ENCODE measurements at places on chromosomes 12 and 14.

- no peak for DNase-seq
These were observed 18.0 kb upstream of the ERBB3 start for GRCh38 chr12:56061982-56062381.

DNA sequence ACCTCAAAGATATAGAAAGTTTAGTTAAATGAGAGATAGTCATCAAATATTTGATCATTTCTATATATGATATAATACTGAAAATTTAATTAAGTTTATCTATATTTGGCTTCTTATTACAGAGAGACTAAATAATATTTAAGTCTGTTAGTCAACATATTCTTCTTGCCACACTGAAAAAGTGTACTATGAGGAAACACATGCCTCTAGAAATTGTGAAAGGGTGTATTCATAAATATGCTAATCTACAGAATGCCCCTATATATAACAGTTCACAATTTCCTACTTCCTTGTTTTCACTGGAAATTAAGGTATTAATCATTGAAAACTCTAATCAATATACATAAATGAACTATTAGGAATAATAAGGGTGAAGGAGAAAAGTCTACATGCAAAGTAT, 31.4 kb upstream of the ETV6 start:
- DNase-seq = no peak

DNA sequence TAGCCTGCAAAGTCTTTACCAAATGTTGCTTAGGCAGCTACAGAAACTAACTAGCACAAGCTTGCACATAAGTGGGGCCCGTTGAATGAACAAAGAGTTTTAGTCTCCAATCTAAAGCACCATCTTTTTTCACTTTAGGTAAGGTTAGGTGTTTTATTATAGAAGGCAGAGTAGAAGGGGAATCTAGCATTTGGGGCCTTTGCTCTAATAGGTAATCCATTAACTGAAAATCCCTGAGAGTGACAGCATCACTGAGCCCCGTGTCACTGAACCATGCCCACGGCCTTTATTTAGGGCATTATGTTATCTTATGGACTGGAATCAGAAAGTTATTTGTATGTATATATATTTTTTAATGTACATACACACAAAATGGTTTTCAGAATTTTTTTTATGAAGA, 25.1 kb downstream of the CPNE8 start:
- DNase-seq = no peak

DNA sequence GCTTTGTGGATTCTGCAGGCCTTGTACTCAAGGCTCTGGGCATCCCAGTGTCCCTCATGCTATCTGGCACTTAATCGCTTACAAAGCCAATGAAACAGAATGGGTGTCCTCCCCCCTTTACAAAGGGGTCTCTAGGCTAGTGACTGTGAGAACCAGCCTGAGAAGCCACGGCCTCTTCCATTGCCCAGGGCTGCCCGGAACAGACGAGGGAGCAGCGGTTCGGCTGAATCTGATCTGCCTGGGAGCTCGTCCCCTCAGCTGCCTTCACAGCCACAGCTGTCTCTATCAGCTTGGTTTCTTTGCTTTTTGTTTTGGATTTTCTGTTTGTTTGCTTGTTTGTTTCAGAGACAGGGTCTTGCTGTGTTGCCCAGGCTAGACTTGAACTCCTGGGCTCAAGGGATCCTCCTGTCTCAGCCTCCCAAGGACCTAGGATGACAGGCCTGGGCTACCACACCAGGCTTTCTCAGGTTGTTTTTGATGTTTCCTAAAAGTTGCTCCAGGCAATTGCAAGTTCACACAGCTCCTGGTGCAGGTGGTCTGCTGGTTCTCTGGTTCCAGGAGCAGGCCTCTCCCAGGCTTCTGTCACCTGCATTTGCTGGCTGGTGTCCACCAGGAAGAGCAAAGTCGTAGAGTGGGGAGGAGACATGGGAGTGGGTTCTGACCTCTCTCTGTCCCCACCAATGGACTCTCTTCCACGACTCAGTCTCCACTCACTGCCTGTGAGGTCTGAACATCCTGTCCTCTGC, 10.9 kb upstream of the RIN3 start:
- no peak for DNase-seq

DNA sequence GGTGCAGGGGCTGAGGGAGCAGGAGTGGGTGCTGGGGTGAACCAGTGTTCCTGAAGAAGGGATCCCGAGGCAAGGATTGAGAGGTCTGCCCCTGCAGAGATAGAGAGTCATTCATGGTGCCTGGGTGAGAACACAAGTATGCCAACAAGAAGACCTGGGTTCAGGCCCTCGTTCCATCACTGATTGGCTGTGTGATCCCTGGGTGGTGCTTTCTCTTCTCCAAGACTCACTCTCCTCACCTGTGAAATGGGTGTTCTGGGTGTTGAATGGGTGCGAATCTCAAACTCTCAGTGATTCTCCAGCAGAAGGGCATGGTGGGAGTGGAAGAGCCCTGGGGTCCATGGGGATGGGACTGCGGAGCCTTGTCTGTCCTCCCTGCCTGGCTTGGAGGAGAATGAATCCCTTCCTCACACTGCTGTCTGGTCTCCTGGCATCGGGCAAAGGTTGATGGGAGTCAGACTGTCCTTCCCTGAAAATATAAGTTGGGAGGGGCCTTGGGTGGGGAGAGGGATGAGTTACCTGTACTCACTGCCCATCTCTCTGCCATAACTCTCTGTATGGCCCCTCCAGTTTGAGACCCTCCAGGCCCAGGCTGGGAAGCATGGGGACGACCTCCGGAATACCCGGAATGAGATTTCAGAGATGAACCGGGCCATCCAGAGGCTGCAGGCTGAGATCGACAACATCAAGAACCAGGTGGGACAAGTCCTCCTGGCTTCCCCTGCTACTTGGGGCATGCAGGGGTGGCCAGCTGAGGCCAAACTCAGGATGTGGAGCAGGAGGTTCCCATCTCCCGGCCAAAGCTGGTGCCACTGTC, 9.6 kb downstream of the KRT7 start:
- DNase-seq = no peak

GRCh38 chr12:125329239-125330102, 264.2 kb downstream of the AACS start:
- DNase-seq = no peak

DNA sequence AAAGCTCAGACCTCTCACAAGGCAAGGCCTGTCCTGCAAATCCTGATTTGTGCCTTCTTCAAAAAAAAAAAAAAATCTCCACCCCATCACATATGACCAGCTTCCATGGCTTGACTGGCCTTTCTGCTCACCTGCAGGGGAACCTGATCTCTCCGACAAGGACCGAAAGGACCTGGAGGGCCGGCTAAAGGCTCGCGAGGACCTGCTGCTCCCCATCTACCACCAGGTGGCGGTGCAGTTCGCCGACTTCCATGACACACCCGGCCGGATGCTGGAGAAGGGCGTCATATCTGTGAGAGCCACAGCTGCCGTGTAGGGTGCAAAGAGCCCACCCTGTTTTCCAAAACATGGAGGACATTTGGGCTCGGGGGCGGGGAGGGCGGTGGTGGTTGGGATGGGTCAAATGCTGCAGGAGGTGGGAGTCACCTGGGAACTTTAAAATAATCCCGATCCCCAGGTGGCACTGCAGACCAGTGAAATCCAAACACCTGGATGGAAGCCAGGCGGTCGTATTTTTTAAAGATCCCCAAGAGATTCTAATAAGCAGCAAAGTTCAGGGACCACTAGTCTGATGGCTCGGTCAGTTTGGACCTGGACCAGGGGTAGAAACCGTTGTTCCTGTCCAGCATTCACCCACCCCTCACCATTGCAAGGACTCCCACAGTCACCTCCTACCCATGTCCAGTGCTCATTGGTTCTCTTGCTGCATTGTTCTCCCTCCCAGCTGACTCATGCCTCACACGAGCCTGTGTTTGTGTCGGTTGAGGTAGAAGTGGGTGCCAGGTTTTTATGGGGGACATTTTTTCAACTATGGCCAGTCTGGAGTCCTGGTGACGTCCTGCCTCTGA, 44.8 kb downstream of the FOXN4 start:
- no peak for DNase-seq

GRCh38 chr14:64292197-64292596, 2.0 kb downstream of the ESR2 start:
- no peak for DNase-seq

DNA sequence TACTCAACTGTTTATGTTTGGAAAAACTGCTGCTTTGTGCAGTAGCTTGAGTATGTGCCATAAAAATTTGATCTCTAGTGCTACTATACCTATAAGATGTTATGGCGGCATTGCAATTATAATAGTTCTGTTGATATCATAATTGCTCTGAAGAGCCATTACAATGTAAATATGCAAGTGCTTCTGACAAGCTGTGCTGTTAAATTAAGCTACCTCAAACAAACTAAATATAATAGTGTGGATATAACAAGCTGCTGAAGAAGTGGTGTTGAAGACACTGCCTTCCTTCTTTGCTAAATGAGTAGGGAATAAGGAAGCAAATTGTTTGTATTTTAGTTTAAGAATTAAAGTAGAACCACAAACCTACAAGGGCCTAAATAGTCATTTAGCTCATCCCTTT, 301.0 kb upstream of the MIS18BP1 start:
- DNase-seq = no peak

DNA sequence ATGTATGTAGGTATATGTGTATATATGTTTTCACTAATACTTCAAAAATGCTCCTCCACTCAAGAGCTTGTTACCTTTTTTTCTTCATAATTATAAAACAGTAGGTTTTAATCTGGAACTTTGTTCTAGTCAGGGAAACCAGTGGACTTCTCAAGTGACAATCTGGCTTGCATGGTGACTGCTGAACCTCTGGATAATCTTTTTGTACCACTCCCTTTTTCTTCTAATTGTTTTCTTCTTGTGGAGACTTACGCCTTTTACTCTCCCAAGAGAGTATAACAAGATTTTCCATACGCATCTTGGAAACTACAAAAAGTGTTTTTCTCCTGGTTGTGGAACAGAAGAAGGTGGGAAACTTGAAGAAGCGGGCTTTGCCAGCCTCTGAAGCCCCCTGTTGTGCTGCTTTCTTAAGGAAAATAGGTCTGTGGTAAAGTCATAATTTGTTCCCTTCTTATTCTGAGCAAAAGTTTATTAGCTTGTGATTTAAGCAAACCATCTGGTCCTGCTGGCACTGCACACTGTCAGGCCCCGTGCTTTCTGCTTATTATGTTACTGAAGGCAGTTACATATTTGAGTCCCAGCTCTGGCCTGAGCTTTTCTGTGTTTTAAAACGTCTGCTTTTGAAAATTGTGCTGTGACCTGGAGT, 291.8 kb downstream of the ERC1 start:
- no peak for DNase-seq

DNA sequence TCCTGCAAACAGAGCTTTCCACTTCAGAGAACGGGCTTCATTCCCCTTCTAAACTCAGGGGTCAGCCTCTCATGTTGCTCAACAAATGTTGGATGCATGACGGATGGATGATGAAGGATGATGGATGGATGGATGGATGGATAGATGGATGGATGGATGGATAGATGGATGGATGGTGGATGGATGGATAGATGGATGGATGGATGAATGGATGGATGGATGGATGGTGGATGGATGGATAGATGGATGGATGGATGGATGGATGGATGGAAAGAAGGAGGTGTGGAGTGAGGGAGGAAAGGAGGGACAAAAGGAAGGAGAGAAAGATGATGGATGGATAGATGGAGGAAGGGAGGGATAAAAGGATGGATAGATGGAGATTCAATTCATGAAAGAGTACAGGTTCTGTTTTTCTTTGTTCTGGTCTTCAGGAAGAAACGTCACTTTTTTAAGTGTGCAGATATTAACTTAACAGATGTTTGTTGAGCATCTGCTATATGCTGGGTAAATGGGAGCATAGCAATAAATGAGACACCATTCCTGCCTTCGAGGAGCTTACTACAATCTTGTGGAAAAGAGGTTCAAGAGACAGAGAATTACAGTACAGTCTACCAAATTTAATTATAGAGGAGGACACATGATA, 41.7 kb upstream of the PRIMA1 start:
- DNase-seq = no peak

- DNase-seq = no peak
These were observed 893.2 kb downstream of the SLC16A7 start for GRCh38 chr12:60489071-60489470.

DNA sequence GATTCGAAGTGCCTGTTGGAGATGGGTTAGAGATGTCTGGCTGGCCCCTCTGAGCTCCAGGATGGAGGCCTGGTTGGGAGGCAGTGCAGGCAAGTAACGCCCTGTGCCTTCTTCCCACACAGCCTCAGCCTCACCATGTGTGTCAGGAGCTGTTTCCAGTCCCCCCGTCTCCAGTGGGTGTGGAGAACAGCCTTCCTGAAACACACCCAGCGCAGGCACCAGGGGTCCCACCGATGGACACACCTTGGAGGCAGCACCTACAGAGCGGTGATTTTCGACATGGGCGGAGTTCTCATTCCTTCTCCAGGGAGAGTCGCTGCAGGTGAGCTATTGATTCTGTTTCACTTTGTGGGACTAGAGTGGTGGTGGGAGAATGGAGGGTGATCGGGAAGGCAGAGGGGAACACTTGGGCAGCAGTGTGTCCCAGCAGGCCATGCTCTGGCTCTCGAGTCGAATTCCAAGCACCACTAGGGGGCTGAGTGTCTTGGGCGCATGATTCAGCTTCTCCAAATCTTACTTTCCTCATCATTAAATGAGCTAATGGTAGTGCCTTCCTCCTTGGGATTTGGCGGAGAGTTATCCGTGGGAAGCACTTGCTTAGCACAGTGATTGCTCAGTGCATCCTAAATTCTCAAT, 6.8 kb downstream of the ACAD10 start:
- DNase-seq = no peak

DNA sequence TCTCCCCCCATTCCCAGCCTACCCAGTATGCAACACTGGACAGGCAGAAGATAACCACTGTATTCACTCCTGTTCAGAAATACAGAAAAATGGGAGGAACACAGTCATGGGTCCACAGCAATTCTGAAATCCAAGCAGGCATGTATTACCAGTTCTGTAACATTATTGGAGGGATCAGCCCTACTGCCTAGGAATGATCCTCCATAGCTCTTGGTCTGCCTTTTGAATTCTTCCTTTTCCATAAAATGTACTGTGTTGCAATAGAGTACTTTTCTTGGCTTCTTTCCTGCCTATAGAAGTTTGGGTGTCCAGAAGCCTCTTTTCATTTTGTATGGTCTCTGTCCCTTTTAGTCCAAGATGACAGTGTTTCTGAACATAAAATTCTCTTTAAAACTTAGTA, 46.5 kb downstream of the SPATS2 start:
- no peak for DNase-seq

DNA sequence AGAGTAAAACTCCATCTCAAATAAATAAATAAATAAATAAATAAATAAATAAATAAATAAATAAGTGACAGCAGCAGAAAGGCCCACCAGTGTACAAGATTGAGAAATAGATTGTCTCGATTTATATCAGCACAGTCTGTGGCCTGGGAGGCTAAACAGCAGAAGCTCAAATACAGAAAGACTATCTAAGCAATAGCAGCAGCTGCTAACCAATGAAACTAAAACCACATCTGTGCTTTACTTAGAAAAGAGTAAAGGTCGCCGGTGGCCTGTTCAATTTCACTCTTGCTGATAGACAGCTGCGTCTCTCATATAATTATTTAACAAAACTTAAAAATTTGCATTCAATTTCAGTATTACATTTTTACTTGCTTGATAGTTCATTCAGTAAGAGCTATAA, 325.7 kb downstream of the CEP128 start:
- no peak for DNase-seq

GRCh38 chr12:120712610-120713009, 2.4 kb downstream of the UNC119B start:
- DNase-seq = no peak

- no peak for DNase-seq
These were observed 115.4 kb upstream of the VRK1 start for GRCh38 chr14:96681829-96682228.

Data from activated naive CD4-positive, alpha-beta T cell (primary cell).